Lung microvascular endothelial cell (primary cell): ENCODE measurements at places on chromosomes 1 and 21.

- no peak for DNase-seq
Measured at GRCh38 chr1:227909188-227909587, 38.5 kb downstream of the WNT9A start.

DNA sequence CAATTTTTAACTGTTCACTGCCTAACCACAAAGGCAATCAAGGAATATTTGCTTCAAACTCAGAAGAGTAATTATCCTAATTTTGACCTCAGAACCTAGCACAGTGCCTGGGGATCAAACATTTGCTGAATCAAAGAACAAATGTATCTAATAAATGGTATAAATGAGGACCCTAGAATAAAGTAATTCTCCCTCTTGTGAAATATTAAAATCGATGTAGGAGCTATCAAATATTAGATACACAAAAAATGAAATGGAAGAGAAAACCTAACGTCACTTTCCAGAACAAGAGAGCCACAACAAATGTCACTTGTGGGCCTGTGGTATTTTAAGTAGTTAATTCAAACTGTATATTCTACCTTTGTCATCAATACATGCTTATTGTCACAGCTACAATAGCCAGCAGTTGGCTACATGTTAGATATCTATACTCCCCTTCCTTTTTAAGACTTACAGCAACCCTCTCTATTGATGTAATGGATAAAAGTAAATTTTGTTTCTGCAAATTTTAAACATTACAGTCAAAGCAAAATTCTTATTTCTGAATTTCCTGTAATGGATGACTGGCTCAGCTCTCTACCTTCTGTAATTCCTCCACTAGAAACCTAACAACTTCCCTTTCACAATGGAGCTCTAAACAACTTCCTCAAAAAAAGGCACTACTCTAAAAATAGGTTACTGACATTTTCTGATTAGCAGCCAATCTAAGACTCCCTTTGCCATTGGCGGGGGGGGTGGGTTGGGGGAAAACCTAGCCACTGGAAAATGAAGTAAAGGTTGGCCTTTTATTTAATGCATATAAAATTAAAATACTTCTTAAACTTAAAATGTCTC is 37.6 kb downstream of the PUM1 start:
- DNase-seq = peak; percentile 46

DNA sequence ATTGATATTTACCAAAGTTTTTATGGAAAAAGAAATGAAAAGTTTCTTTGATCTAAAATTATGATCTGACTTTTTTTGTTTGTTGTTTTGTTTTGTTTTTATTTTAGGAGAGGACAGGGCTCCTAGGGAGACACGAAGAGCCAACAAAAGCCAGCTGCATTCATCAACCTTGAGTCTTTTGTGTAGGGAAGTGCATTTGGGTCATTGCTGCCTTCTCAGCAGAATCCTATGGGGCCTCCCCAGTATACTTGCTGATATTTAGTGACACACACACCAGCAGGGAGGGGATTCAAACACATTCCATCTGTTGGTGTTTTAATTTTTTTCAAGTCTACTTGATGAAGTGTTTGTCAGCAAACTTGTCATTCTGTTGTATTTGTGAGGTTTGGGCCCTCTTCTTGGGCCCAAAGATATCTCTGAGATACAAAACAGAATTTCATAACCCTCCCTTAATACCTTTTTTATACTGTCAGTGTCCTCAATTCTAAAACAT is 203.5 kb downstream of the NTNG1 start:
- no peak for DNase-seq

GRCh38 chr1:178335426-178335825 is 161.3 kb downstream of the CLEC20A start:
- DNase-seq = no peak

DNA sequence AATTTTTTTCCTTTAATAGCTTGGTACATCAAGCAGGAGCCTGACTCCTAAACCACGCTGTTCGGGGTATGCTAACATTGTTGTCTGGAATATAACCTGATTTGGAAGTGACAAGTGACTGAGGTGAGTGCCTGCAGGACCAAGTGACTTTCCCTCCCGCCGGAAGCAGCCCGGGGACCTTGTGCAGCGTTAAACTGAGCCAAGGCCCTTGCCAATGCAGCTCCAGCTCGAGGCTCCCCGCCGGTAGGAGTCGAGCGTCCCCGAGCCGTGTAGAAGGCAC is 716 bp upstream of the MTARC1 start:
- DNase-seq = no peak

- no peak for DNase-seq
Measured at GRCh38 chr1:64892576-64893573, 73.5 kb downstream of the JAK1 start.
